ENCODE measurements at places on chromosomes 6 and 20.

DNA sequence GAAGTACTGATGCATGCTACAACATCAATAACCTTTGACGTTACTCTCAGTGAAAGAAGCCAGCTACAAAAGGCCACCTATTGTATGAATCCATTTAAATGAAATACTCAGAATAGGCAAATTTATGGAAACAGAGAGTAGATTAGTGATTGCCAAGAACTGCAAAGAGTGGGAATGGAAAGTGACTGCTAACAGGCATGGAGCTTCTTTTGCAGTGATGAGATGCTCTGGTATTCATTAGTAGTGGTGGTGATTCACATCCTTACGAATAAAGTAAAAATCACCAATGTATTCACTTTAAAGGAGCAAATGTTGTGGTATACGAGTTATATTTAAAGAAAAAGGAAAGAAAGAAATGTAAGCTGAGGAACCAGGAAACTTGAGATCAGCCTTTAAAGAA, 126.8 kb upstream of the SAMD5 start:
- DNase-seq = no peak

DNA sequence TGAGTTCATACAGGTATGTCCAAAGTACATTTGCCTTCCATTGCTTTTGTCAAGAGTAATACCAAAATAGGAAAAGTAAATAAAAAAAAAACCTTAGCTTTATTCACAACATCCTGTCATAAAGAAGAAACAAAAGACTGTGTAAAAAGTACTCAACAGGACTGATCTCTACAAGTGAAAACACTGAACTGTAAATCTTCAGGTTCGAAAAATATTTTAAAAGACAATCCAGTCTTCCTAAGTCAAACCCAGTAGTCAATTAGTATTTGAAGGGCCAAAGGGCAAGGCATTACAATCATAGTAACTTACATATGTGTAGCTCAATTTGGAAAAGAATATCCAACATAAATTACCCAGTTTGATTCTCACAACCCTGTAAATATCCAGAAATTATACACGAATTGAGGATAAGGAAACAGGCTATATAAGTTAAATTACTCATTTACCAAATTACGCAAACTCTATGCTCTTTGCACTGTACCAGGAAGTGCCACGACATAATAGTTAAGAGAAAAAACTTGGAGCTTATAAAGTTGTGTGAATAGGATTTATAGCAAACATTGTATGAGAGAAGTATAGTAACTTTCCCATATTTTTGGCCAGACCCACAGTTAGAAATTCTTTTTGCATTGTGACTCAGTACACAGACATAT, 21.2 kb downstream of the PTPRK start:
- DNase-seq = no peak

GRCh38 chr6:32819729-32820128, 2.9 kb upstream of the HLA-DOB start:
- no peak for DNase-seq

- DNase-seq = no peak
Observed at GRCh38 chr6:111198841-111199240, 111.5 kb downstream of the SLC16A10 start.

GRCh38 chr6:24191346-24191745, 65.3 kb downstream of the NRSN1 start:
- DNase-seq = no peak

DNA sequence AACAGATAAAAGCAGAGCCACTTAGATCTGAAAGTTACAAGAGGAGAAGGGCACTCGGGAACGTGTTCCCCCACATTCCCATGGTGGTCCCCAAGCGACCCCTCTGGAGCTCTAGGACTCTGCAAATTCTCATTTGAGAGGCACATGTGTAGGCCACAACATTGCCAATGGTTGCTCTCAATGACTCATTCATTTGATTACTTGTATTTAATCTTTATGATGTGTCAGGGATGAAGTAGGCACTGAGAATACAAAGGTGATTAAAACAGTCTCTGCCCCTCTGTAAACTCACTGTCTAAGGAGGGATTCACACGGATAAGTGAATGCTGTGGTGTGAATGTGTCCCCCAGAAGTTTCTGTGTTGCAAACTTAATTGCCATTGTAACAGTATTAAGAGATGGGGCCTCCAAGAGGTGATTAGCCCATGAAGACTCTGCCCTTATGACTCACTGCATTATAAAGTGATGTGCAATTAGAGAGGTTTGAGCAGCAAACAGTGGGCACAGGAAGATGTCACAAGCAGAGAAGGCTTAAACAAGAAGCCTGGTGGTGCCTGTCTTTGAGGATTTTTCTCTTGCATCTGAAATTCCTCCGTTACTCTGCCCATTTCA, 34.0 kb upstream of the TRAM2 start:
- DNase-seq = no peak

DNA sequence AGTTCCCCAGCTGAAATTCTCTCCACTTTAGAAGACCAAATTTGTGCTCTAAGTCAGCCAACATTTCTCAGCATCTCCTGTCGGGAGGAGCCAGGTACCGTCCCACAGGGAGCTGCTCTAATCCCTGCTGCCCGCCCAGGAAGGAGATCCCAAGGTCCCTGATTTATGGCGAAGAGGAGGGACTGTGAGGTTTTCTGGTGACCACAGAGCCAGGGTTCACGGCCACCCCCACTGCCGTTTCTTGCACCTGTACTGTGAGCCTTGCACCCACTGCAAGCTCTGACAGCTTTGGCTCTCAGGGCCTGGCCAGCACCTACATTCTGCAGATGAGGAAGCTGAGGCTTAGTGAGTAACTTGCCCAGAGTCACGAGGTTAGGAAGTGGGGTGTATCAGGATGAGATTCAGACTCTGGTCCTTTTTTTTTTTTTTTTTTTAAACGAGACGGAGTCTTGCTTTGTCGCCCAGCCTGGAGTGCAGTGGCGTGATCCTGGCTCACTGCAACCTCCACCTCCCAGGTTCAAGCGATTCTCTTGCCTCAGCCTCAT, 34.9 kb downstream of the FOXC1 start:
- no peak for DNase-seq

- DNase-seq = peak; percentile 67
Observed at GRCh38 chr6:170244721-170245474, 46.0 kb downstream of the DLL1 start.

- DNase-seq = no peak
Observed at GRCh38 chr20:32544893-32545840, 40.0 kb downstream of the NOL4L start.

- DNase-seq = no peak
Observed at GRCh38 chr20:31845300-31845863, at the start of gene FOXS1. TSS of gene FOXS1 (minus strand) at chr20:31845604. CDS start at chr20:31845542, 62 bp downstream.

- no peak for DNase-seq
Observed at GRCh38 chr6:168258795-168259194, 60.8 kb downstream of the DACT2 start.

Measured in NCI-H146 (cell line).